Mononuclear cell (primary cell): ENCODE measurements at places on chromosomes 3 and 15. TPM values are rescaled to one million over a fixed set of nuclear protein-coding genes. Genes with fewer than 3 reads are reported as not detected.

ITPKA gene
- 0.10 TPM for total RNA-seq

PRR23B gene
- not detected for total RNA-seq

GOLGA8M gene
- total RNA-seq: 1.2 TPM

ROBO1 gene
- total RNA-seq: 0.42 TPM

ALS2CL gene
- 5.4 TPM for total RNA-seq

AGBL1 gene
- under 0.01 TPM for total RNA-seq

SPATA12 gene
- total RNA-seq: not detected

PLD1 gene
- 10.4 TPM for total RNA-seq

GABRG3 gene
- under 0.01 TPM for total RNA-seq

ALDH1A2 gene
- 2.0 TPM for total RNA-seq

CFAP20DC gene
- 0.10 TPM for total RNA-seq

LTF gene
- total RNA-seq: 0.52 TPM

PAQR9 gene
- not detected for total RNA-seq

PFN2 gene
- total RNA-seq: 9.4 TPM

CCDC80 gene
- under 0.01 TPM for total RNA-seq

FBXL2 gene
- total RNA-seq: 0.10 TPM

NANOGP8 gene
- 0.21 TPM for total RNA-seq

ERICH6 gene
- total RNA-seq: 0.21 TPM

CISH gene
- total RNA-seq: 1.2 TPM

ARPP21 gene
- not detected for total RNA-seq

LRRIQ4 gene
- total RNA-seq: not detected

CFAP92 gene
- total RNA-seq: 0.63 TPM

TMEM207 gene
- total RNA-seq: not detected

ARHGAP11A gene
- total RNA-seq: 2.0 TPM

TGM4 gene
- total RNA-seq: not detected

FSTL1 gene
- total RNA-seq: 2.6 TPM

GUCA1C gene
- total RNA-seq: not detected

ECE2 gene
- not detected for total RNA-seq

PCOLCE2 gene
- not detected for total RNA-seq

CA12 gene
- not detected for total RNA-seq

FAM3D gene
- not detected for total RNA-seq

SEMA6D gene
- total RNA-seq: under 0.01 TPM

WDR53 gene
- 7.0 TPM for total RNA-seq

DLL4 gene
- total RNA-seq: not detected

MRPL47 gene
- total RNA-seq: 16.9 TPM

KBTBD13 gene
- under 0.01 TPM for total RNA-seq

TM6SF1 gene
- 5.6 TPM for total RNA-seq

WWTR1 gene
- 0.31 TPM for total RNA-seq
